ENCODE measurements at places on chromosomes 1 and 21. TPM values are rescaled to one million over a fixed set of nuclear protein-coding genes. Genes with fewer than 3 reads are reported as not detected.
A peak's percentile ranks its signal among the peaks of the same experiment; 100 is the strongest.

DNA sequence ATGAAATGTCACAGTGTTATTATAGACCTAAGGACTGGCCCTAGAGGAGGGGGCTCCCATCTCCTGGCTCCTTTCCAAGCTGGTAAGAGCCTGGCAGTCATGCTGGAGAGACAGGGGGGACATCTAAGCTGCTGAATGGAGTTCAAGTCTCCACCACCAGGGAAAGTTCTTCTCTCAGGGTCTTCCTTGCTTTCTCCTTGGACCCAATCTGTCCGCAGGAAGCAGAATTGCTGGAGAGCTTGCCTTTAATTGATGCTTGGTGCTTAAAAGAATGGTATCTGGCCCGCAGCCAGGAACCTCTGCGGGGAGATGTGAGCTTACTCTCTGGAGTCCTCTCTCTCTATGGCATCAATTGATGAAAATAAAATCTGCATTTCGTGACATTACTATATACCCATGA, 25.1 kb downstream of the IRF2BP2 start:
- DNase-seq = peak; percentile 57

DNA sequence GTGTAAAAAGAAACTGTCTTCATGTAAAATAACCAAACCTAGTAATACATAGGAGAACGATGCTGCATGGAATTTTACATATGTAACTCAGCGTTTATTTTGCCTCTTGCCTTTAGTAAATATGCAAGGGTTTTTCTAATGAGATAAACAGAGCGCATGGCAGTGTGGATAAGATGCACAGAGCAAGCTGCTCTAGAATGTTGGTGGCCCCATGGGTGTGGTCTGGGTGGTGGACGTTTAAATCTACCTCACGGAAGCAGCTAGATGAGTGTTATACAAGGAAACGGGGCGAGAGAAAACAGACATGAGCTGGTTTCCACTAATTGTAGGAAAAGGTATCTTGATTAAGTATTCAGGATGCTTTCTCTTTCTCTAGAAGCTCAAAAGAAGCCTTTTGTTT, 205.9 kb downstream of the DSCAM start:
- no peak for DNase-seq

DNA sequence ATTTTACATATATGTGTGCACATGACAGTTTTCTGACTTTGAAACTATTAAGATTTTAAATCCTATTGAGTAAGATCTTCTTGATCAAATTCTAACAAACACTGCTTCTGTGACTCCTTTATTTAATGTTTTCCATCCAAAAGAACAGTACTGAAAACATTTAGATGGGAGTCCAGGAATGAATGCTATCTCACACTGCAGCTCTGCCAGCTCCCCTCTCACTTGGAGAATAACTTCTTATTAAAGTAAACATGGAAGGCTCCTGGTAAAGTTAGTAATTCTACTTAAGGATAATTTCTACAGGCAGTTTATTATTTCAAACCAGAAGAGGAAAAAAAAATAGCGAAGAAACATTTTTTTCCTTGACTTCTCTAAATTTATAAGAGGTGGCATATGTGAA, 349.1 kb downstream of the DPYD start:
- DNase-seq = no peak

DNA sequence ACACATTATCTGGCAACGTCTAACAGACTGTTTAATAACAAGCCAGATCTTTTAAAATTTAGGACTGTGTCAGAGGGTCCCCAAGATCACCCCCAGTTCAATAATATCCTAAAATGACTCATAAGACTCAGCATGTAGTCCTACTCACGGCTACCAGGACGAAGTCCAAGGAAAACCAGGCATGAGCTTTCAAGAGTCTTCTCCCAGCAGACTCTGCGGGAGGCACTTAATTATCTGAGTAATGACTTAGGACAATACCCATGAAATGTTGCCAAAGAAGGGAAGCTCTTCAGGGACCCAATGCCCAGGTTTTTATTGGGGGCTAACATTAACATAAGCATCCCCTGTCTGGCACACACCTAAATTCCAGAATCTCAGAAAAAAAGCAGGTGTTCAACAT, 7.0 kb downstream of the HFM1 start:
- DNase-seq = no peak

The HES3 gene
- total RNA-seq = not detected

DNA sequence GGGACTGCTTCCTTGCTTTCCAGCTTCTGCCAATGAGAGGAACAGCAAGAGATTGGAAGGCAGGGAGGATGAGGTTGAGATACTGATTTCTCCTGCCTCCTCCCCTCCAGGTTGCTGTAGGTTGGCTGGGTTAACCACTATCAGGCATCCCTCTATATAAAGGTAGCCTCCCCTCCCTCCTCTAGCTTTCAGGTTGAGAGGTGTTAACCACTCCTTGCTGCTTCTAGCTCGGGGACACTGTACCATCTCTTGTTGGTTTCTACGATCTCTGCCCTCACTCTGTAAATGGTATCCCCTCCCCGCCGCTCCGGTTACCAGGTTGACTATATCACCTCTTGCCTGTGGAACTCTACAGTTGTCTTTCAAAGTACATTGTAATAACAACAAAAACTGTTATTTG, 16.7 kb downstream of the LPAR3 start:
- DNase-seq = no peak
